Stimulated activated CD4-positive, alpha-beta T cell treated with anti-CD3 and anti-CD28 coated beads, Interleukin-1b, Interleukin-23, amount 100 ng/mL, for 1 hour (primary cell): ENCODE measurements at places on chromosomes 7 and 10.

- DNase-seq = peak; percentile 12
These were observed 276.1 kb downstream of the DNAJB6 start for GRCh38 chr7:157612664-157613561.

- DNase-seq = no peak
These were observed 334.6 kb downstream of the PTEN start for GRCh38 chr10:88198023-88198422.

GRCh38 chr7:27128034-27128433 lies 2.5 kb downstream of the HOXA4 start:
- DNase-seq = no peak

DNA sequence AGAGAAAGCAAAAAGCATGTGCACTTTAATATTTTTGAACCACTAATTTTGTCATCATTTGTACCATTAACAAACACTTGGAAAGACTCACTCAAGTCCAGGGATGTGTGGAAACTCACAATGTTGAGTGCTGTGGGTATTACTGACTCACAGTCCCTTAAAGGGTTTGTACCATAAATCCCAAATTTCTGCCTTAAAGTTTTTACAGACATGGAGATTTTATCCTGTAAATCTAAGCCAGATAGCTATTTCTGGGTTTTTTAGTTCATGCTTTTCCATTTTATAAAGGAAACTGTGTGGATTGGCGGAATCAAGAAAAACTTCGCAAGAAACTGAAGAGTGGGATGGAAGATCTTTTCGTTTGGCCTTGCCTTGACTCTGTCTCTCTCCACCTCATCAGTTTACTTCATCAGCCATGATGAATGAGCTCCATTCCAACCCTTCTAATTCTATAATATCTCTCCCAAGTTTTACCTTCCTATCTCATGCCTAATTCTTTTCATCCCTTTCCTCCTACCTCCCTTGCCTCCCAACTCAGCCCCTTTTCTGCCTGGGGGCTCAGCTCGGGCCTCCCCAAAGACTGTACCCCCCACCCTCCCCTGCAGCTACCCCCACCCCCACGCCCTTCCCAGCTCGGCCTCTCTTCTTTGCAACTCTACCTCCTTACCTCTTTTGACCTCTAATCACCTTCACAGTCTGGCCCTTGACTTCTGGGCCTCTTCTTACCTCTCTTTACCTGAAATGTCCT lies 218.5 kb upstream of the MKLN1 start:
- DNase-seq = no peak

DNA sequence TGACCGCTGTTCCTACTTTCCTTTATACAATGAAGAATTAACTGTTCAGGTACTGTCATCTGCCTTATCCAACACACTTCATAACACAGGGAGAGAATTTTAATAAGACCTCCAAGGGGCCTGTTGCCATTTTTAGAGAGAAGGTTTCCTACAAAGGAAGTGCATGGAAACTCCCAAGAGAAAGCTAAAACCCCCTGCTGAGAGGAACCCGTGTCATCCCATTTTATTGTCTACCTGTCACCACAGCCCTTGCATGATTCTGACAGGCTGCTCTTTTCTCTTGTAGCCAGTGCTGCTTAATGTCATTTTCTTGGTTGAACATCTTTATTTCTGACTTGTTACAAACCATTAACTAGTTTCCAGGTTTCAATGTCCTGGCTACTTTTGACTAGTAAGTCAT lies 98.4 kb downstream of the SNX10 start:
- DNase-seq = no peak

DNA sequence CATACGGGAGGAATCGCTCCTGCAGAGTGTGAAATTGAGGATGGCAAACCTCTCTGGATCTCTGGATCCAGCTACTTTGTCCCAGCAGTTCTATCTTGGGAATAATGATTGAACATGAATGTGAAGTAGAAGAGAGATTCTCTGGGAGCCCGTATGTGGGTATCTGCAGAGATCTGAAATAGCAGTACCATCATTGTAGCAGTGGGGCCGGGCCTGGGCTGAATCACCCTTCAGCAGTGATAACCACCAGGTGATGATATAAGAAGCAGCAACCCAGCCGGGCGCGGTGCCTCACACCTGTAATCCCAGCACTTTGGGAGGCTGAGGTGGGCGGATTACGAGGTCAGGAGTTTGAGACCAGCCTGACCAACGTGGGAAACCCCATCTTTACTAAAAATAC lies 51.9 kb downstream of the SKIDA1 start:
- no peak for DNase-seq

DNA sequence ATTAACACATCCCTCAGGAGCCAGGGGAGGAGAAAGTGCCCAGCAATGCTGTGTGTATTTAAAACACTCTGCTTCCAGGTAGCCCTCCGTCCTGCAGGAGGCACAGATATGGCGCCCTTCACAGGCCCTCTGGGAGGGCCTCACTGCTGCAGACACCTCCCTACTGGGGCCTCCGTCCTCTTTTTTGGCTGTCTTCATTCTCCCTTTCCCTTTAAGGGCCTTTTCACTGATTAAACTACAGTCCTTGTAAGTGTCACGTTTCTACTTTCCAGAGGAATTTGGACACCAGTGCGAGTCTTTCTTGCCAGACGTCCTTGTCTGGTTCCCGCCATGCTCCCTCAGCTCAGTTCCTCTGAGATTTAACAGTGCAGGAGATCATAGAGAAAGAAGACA lies 39.7 kb upstream of the MKRN1 start:
- DNase-seq = no peak

- no peak for DNase-seq
These were observed 47.0 kb downstream of the DENND2A start for GRCh38 chr7:140593672-140593982.

DNA sequence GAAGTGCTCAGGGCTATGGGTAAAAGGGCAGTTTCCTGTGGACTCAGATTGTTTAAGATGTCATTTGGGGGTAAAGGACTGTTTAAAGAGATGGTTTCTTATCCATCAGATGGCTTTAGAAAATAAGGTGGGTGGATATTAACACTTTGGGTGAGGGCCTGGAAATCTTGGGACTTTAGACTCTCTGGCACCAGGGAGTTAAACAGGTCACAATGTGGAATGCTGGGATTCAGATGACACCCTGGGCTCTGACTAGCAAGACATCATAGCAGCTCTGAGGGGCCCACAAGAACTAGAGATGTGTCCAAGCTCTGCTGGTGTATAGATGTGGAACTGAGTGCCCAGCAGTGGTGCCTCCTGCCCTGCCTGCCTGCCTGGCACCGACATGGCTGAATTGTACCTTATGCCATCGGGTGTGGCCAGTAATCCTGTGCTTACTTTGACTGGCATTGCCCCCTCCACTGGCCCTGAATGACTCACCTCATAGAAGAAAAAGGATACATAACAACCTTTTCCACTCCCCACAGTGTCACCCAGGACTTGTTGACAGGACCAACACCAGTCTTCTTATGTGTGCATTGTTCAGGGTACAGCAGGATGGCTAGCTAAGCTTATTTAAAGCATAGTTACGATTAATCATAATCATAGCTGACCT lies 100.0 kb upstream of the PRR15 start:
- no peak for DNase-seq

- DNase-seq = no peak
These were observed 4.0 kb downstream of the VENTX start for GRCh38 chr10:133241501-133242205.

GRCh38 chr10:93615576-93616235 lies 3.4 kb downstream of the PDE6C start:
- DNase-seq = no peak

DNA sequence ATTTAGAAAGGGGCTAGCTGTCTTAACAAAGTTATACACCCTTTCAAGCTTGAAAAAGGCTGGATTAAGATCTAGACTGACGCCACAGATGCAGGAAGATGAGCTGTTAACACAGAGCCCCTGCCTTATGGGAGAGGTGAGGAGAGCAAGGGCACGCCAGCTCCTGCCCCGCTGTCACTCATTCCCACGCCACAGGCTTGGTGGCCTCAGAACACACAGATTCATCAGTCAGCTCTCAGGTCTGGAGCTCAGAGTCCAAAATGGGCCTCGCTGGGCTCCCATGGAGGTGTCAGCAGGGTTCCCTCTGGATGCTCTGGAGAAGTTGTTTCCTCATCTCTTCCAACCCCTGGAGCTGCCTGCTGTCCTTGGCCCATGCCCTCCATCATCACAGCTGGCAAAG lies 554.2 kb downstream of the TCERG1L start:
- DNase-seq = no peak

DNA sequence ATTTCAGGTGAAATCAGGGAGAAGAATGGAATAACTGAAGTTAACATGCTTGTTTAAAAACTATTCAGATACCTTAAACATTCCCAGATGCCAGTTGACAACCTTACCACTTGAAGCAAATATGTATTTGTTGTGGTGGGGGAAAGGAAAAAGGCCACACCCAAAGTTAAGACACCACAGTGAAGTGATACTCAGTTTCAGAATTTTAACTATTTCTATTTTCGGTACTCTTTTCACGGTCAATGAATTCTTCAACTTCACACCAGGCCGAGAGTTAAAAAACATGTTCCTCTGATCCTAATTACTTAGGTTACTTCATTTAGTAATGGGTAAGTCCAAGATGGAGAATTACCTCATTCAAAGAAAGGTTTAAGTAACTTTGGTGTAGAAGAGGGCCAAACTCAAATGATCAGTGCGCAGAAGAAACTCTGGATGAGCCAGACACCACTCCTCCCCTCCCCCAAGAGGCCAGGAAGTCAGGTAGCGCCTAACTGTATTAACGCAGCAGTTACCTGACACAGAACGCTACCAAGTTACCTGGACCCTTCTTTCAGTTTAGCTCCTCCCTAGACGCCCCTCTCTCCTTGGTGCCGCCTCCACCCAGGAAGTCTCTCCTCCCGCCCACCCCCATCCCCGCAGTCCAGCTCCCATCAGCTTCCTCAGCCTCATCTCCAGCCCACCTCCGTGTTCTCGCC lies 700 bp downstream of the MTPN start:
- no peak for DNase-seq

- no peak for DNase-seq
These were observed 662.2 kb upstream of the ADARB2 start for GRCh38 chr10:2399482-2399881.

- no peak for DNase-seq
These were observed 2.4 kb downstream of the AMPH start for GRCh38 chr7:38628630-38629385.

- DNase-seq = no peak
These were observed 123.1 kb upstream of the INHBA start for GRCh38 chr7:41825927-41826480.

DNA sequence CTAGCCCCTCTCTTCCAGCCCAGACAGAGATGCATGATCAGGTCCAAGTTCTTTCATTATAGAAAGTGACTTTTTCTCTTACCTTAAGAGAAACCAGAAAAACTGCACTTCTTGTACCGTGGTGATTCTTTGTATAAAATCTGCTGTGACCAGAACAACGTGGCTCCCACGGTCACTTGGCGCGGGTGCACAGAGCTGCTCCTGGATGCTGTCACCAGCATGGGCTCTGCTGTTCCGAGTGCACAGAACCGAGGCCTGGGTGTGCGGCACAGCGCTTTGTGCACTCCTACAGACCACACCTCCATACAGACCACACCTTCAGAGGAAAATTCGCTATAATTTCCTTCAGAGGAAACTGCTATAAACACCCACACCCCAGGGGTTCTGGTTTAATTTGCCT lies 26.0 kb downstream of the VIPR2 start:
- DNase-seq = no peak

DNA sequence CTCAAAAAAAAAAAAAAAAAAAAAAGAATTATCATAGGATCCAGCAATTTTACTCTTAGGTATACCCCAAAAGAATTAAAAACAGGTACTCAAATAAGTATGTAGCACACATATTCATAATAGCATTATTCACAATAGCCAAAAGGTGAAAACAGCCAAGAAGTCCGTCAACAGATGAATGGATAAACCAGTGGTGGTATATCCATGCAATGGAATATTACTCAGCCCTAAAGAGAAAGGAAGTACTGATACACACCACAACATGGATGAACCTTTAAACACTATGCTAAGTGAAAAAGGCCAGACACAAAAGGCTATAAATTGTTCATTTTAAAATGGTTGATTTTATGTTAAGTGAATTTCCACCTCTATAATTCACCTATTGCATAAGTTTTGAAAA lies 804.8 kb upstream of the AUTS2 start:
- DNase-seq = no peak

DNA sequence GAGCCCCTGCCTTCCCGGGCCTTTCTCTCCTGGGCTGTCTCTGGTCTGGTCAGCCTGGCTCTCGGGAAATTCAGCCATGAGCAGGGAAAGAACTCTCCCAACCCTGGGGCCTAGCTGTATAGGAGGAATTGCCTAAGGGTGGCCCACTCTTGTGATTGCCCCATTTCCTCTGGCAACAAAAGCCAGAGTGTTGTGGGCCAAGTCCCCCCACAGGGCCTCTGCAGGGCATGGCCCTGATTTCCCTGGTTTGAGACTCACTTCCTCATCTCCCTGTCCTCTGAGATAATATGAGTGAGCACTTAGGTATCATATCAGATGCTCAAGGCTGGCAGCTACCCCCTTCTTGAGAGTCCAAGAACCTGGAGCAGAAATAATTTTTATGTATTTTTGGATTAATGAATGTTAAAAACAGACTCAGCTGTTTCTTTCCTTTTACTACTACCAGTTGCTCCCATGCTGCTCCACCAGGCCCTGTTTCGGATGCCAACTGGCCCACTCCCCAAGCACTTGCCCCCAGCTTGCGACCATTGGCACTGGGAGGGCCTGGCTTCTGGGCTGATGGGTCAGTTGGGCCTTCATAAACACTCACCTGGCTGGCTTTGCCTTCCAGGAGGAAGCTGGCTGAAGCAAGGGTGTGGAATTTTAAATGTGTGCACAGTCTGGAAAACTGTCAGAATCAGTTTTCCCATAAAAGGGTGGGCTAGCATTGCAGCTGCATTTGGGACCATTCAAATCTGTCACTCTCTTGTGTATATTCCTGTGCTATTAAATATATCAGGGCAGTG lies 11.4 kb downstream of the IRF5 start:
- no peak for DNase-seq

DNA sequence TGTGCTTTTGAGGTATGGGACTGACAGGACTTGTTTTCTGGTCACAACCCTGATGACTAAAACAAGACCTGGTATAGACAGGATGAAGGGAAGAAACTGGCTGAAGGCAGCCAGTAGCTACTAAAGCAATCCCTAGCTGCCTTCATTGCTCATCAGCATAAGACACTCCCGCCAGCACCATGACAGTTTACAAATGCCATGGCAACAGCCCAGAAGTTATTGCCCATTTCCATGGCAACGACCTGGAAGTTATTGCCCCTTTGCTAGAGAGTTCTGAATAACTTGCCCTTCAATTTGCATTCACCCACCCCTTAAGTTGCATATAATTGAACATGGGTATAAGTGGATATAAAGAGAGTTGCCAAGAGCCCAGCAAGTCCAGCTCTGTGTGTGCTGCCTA lies 169.6 kb upstream of the FAM171A1 start:
- no peak for DNase-seq

DNA sequence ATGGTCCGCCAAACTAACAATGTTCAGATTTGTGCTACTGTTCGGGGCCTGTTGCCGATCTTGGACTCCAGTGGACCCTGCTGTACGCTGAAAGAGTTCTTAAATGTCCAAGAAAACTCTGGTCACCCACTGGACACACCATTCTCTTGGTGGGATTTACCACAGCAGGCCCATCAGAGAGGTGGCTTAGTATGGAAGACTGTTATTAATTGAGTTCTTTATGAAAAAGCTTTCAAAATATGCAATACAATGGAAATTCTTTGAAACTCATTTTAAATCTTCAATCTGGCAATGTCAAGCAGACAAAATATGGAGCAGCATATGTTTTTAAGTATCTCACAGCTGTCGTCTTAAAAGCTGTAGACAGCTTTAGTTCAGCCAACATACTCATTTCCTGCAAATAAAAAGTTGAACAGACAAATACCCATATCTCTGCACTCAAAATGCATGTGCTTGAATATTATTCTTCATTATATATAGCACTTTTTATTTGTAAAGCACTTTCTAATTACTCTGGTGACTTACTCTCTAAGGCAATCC lies 37.4 kb upstream of the GRM8 start:
- DNase-seq = no peak

- no peak for DNase-seq
These were observed 287.8 kb downstream of the GALNT17 start for GRCh38 chr7:71419546-71420337.
